ENCODE measurements at places on chromosomes 4 and X. TPM values are rescaled to one million over a fixed set of nuclear protein-coding genes. Genes with fewer than 3 reads are reported as not detected.

Gene BEX1
- total RNA-seq: 1.9 TPM

Gene CENPC
- 15.0 TPM for total RNA-seq

Gene TMEM184C
- total RNA-seq: 16.5 TPM

Gene AADAT
- 4.4 TPM for total RNA-seq

Gene MSX1
- 0.14 TPM for total RNA-seq

Gene GYPA
- not detected for total RNA-seq

Gene LGI2
- not detected for total RNA-seq

Gene CPEB2
- total RNA-seq: 5.7 TPM

Gene ERVMER34-1
- total RNA-seq: 4.2 TPM

Gene RAB39B
- total RNA-seq: not detected

Gene UGT8
- total RNA-seq: 2.2 TPM

Gene BEX5
- 0.79 TPM for total RNA-seq

Gene GRPR
- total RNA-seq: not detected

Gene CLNK
- total RNA-seq: not detected

Gene BMPR1B
- total RNA-seq: 5.2 TPM

Gene CFP
- total RNA-seq: 0.21 TPM

Gene RASSF6
- 6.4 TPM for total RNA-seq

Gene ERCC6L
- total RNA-seq: 5.8 TPM
